ENCODE measurements at places on chromosomes 12 and 14.

DNA sequence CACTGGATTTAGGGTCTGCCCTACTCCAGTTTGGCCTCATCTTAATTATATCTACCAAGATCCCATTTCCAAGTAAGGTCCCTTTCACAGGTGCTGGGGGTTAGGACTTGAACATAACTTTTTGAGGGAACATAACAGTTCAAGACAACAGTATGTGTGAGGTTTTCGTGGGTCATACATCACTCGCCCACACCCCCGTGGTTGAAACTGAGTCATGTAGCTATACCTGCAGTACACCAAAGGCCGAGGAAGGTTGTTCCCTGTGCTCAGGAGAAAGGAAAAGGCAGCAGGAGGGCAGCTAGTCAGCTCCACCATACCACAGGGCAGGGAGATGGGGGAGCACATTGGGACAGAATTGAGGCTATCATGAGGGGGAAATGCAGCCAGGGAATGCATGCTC is 167.0 kb downstream of the PPM1H start:
- no peak for DNase-seq

- no peak for DNase-seq
Observed at GRCh38 chr12:130954544-130954831, 781 bp downstream of the ADGRD1 start.

- no peak for DNase-seq
Observed at GRCh38 chr12:24015833-24016160, 66.3 kb upstream of the SOX5 start.

DNA sequence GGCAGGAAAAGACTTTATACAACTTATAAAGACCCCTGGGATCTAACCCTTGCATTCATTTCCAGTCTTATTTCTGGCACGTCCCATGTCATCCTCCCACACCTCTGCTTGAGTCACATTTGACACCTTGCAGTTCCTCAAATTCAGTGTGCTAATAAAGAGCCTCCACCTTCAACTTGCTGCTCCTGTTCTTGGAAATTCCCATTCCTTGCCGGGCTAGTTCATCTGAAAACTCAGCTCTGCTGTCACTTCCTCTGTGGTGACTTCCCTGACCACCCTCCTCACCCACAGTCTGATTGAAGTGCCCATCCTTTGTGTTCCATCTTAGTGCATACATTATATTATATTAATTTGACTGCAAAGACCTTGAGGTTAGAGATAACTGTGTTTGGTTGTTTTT is 37.4 kb upstream of the PSMA6 start:
- DNase-seq: no peak

DNA sequence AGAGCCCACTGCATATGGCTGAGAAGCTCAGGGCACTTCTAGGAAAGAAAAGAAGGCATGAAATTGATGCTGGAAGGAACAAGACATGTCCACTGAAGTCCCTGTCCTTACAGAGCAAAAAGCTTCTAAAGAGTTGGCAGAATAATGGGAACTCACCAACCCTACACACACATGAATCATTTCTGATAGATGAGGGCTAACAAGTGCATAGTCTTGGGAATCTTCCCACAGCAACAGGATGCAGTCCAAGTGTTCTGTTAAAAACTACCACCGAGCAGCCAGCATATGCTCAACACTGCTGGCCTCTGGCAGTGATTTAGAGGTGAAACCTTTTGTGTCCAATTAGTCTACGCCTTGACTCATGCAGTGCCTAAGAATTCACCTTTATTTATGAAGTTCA is 44.8 kb downstream of the RHOJ start:
- DNase-seq: no peak

GRCh38 chr12:70520847-70521246 is 116.4 kb downstream of the PTPRB start:
- DNase-seq: no peak

- no peak for DNase-seq
Observed at GRCh38 chr12:2919249-2919648, 28.6 kb downstream of the TULP3 start.

DNA sequence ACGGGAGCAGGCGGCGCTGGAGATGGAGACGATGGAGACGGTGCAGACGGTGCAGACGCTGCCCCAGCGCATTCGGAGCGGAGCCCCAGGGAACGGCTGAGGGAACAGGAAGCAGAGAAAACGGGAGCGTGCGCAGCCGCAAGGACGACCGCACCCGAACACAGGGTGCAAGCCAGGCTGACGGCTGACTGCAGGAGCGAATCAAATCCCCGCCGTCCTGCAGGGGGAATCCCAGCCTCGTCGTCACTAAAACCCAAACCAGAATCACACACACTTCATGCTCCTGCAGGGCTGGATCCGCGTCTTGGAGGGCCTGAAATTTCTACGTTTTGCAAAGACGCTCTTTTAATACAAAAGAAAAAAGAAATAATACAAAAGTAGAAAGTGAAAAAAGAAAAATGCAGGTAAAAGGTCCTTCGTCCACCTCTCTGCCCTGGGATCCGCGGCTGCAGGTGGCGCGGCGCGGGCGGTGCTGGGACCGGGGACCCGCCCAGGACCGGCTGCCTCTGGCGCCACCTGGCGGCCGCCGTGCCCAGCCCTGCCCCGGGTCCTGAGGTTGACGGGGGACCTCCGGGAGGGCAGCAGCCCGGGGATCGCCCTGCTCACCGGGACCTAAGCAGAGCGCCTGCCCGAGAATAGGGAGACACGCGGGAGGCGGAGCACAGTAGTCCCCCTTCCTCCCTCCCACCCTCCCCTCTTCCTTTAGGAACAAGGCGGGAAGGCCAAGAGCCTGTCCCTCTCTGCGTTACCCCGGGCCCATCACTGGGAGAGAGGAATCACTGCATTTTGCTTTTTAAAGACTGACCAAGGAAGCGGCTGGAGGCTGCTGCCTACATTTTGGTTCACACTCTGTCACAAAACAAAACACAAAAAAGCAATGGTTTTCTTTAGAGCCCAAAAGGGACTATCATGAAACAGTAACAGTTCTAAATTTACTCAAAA is 20.1 kb downstream of the STX2 start:
- DNase-seq: no peak

DNA sequence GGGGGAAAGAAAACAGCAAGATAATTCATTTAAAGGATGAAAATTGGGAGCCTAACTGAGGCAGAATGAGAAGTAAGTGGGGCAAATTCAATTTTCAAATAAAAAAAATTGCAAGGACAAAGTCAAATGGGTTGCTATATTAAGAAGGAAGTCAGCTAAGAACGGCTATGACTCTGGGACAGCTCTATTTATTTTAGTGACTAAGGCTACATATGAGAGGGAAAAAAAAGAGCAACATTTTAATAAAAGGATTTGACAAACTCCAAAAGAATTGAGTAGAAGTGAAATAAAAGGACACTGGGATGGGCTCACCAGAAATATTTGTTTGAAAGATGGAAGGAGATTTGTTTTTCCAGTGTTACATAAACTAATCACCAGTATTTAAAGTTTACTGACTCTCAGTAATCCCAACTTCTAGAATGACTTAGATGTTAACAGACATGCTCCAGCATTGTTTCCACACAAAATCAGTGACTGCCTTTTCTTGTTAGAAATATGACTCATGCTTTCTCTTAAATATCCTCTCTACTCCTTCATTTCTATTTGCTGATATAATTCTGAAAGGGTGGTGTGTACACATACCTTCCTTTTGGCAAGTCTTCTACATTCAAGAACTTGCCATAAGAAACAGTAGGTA is 198.5 kb downstream of the SLC25A21 start:
- DNase-seq: no peak

GRCh38 chr12:59517522-59517921 is 78.3 kb upstream of the SLC16A7 start:
- DNase-seq: no peak

DNA sequence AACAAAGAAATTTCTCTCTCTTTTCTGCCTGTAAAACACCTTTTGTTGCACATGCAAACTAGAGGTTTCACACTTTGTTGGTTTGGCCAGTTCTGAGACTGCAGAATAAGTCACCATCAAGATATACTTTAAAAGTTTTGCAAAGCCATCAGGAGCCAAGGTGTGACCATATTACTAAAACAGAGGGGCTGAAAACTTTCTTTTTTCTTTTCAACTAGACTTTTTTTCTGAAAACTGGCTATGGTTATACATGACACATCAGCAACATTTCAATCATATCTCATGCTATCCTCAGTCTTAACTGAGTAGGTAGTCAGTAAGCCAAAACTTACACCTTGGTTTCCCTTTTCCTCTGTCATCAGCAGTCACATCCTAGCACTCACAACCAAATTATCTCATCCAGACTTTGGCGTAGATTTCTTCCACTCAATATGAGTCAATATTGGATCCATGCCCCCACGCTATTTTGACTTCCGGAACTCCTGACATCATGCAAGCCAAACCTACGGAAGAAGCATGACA is 4.1 kb upstream of the IFNG start:
- DNase-seq: no peak

DNA sequence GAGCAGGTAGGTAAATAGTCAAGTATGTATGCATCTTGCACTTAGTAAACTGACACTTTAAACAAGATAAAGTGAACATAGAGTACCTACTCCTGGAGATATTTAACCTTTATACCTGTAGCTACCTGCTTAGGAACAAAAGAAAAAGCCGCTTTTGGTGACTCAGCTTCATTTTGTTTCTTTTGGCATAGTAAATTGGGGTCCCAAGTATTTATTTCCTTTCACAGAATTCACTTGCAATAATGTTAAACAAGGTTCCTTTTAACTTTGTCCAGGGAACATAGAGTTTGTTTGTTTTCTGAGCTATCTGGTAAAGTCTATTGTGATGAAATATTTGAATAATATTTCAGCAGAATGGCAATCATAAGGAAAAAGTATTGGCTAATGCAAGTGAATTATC is 20.0 kb downstream of the SLCO1B3 start:
- no peak for DNase-seq

DNA sequence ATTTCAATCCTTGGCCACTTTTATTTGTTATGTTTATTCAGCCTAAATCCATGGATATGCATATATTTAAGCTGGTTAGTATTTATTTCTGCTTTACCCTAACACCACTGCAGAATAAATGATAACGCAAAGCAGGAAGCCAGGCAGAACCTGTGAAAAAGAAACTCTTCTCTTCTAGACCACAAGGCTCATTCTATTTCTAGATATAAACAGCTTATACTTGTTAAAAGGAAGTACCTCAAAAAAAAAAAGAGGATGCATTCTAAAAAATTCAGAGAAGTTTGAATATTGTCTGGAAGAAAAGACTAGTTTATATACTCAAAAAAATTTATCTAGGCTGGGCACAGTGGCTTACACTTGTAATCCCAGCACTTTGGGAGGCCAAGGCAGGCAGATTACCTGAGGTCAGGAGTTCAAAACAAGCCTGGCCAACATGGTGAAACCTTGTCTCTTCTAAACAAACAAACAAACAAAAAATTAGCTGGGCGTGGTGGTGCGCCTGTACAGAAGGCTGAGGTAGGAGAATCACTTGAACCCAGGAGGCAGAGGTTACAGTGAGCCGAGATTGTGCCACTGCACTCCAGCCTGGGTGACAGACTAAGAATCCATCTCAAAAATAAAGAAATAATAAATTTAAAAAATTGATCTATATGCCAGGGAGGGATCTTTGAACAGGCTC is 55.8 kb downstream of the GALNT4 start:
- DNase-seq: no peak

GRCh38 chr12:90515199-90516175 is 439.5 kb downstream of the CCER1 start:
- no peak for DNase-seq

DNA sequence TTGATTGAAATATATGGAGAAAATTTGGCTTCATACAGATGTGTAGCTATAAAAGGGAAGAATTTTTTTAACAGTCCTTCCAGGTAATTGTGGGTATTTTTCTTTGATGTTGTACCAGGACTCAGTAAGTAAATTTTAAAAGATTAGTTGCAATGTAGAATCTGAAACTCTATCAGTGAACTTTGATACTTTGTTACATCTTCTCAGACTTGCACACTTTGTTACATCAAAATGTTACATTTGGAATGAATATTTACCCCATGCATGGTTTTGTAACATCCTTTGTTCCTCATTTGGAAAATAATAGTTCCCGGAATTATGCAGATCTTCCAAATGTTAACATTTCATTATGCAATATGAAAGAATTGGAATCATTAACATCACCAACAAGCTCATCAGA is 13.8 kb downstream of the MTHFD1 start:
- no peak for DNase-seq

- no peak for DNase-seq
Observed at GRCh38 chr14:21467616-21468015, 9.1 kb downstream of the RAB2B start.

- no peak for DNase-seq
Observed at GRCh38 chr12:132238884-132239283, 90.5 kb downstream of the GALNT9 start.

- DNase-seq: no peak
Observed at GRCh38 chr12:114404083-114404925, 1.6 kb downstream of the TBX5 start.

GRCh38 chr14:66000766-66001165 is 485.4 kb upstream of the CCDC196 start:
- DNase-seq: no peak

- DNase-seq: no peak
Observed at GRCh38 chr14:92555465-92556111, 42.0 kb downstream of the RIN3 start.

DNA sequence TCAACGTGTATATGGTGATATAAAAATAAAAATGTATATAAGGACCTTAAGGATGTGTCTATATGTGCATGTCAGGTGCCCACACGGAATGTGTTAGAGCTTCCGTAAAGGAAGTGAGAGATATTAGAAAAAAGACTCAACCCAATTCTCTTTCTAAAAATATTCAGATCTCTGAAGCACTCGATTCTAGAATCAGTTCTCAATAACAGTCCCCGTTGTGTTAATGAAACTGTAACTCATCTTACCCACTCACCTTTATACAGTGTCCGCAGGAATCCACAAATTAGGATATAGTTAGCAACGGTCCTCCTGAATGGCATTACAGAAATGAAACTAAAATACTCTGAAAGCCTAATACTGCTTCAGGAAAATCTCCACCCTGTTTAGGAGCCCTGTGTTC is 29.3 kb downstream of the GRIN2B start:
- no peak for DNase-seq

GRCh38 chr12:131273291-131273845 is 319.7 kb downstream of the ADGRD1 start:
- DNase-seq: no peak

- DNase-seq: no peak
Observed at GRCh38 chr14:21098076-21098891, at the start of gene ZNF219. Gene ZNF219, minus strand, starts transcription at chr14:21098655. Its CDS starts 5,064 bp downstream, at chr14:21093591.

- no peak for DNase-seq
Observed at GRCh38 chr12:2668816-2669215, 126.0 kb upstream of the FKBP4 start.

All from H54 (cell line).